ENCODE measurements at places on chromosomes 5 and 9. TPM values are rescaled to one million over a fixed set of nuclear protein-coding genes. Genes with fewer than 3 reads are reported as not detected.

EMB gene
- total RNA-seq = 66.2 TPM

COL27A1 gene
- 13.4 TPM for total RNA-seq

RNF14 gene
- total RNA-seq = 57.0 TPM

PCDHGC4 gene
- total RNA-seq = 0.54 TPM

FOXD4L4 gene
- not detected for total RNA-seq

FAM169A gene
- total RNA-seq = 22.9 TPM

PTAR1 gene
- 39.9 TPM for total RNA-seq

GBGT1 gene
- 1.7 TPM for total RNA-seq

PRRX2 gene
- not detected for total RNA-seq

WDR70 gene
- total RNA-seq = 25.5 TPM

C9 gene
- total RNA-seq = not detected

TOR4A gene
- total RNA-seq = 19.9 TPM

PCDHA6 gene
- not detected for total RNA-seq

SLC23A1 gene
- total RNA-seq = not detected

ST6GALNAC4 gene
- 18.5 TPM for total RNA-seq

PCDHGA3 gene
- total RNA-seq = not detected

All from foreskin keratinocyte (primary cell).